NT2/D1 (cell line): ENCODE measurements at places on chromosomes 16 and 17.

DNA sequence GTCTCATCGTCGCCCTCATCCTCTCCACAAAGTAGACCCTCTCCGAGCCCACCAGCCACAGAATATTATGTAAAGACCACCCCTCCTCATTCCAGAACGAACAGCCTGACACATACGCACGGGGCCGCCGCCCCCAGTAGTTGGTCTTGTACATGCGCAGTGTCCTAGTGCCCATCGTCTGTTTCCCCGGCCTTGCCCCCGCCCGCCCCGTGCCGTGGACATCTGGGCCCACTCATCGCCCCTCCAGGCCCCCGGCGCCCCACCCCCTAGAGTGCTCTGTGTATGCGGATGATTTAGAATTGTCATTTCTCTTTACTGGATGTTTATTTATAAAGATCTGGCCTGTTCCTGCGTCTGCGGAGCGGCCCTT lies 475 bp upstream of the AMDHD2 start:
- no peak for DNase-seq

DNA sequence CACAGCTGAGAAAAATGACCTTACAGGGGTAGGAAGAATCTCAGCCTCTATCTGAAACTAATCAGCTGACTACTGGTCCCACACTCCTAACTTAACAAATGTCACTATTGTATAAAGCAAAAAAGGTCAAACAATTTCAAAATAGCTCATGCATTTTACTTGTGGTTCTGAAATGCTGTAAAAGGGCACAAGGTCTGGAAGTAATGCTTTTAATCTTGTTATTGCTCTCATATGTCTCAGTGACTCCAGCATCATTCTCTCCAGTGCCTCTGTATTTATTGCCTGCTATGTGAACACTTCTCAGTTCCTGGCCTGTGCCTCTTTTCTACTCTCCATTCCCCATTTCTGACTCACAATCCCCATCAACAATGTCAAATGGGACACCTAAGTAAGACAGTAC lies 937.7 kb downstream of the CDH11 start:
- DNase-seq = no peak

GRCh38 chr16:57993897-57994296 lies 6.6 kb downstream of the ZNF319 start:
- DNase-seq = no peak

GRCh38 chr17:40597156-40597555 lies 31.9 kb upstream of the CCR7 start:
- DNase-seq = no peak

DNA sequence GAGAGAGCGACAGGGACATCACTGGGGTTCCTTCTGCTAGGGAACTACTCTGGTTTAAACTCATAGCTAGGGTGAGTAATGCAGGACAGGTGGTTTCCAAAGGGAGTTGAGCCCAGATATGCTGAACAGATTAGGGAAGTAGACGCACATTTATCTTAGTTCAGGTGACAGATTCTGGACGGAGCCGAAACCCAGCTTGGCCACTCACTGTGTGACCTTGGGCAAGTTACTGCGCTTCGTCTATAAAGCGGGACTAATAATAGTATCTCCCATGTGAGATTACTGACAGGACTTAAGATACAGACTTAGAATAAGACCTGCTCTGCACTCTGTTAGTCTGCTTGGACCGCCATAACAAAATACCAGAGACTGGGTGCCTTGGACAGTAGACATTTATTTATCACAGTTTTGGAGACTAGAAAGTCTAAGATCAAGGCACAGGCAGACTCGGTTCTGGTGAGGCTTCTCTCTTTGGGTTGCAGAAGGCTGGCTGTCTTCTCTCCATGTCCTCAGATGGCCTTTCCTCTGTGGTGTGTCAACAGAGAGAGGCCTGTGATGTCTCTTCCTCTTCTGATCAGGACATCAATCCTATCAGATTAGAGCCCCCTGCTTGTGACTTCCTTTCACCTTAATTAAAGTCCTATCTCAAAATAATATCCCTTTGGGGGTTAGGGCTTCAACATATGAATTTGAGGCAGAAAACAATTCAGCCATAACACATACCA lies 12.1 kb downstream of the SCNN1G start:
- no peak for DNase-seq

- no peak for DNase-seq
These were observed 21.5 kb upstream of the CSNK2A2 start for GRCh38 chr16:58219432-58219831.

GRCh38 chr17:4440690-4441686 lies 7.2 kb downstream of the SPNS3 start:
- DNase-seq = no peak

- DNase-seq = no peak
These were observed 23.2 kb downstream of the CMIP start for GRCh38 chr16:81467815-81468214.

DNA sequence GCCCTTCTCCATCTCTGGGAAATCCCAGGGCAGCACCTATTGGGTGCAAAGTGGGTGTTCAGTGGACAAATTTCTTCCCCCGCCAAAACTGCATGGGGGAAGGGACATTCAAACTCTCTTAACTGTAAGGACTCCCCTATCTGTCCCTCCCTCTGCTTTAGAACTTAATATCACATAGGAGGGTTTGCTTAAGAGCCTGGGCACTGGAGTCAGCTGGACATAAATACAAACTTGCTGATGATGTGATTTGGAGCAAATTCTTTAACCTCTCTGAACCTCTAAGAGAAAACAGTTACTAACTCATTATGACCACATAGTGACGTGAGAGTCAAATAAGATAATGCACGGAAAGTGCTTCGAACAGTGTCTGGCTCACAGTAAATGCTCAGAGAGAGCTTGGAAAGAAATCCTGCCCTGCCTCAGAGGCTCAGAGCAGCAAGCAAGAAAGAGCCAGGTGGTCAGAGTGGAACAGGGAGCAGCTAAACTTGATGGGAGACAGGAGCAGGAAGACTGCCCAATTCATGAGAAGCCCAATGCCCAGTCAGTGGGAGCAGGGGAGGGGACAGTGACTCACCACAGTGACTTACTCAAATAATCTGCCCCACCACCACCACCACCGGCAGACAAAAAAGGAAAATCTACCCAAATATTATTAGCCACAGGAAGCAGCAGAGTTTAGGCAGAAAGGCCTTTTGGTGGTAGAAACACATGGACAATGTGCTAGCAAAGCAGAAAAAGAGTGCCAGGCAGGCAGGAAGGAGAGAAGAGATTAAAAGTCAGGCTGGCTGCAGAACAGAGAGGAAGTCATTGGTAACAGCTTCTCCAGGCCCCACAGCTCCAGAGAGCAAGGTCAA lies 23.9 kb upstream of the CCL1 start:
- DNase-seq = no peak

- DNase-seq = no peak
These were observed 10.9 kb downstream of the NHERF1 start for GRCh38 chr17:74759243-74759801.

- DNase-seq = no peak
These were observed 48.5 kb upstream of the HELZ start for GRCh38 chr17:67293251-67294203.
